T-helper 2 cell treated with Interferon-gamma antibody and Interleukin-4, amounts not matched to agents 100 ng/mL and 5 ng/mL, for 36 hours (primary cell): ENCODE measurements at places on chromosomes 12 and 14. TPM values are rescaled to one million over a fixed set of nuclear protein-coding genes. Genes with fewer than 3 reads are reported as not detected.

Gene MAP3K9
- 5.6 and 5.7 TPM in 2 replicates for total RNA-seq

Gene GDF3
- total RNA-seq, result not detected in 2 replicates

Gene OTUB2
- total RNA-seq, result 3.0 and 3.2 TPM in 2 replicates

Gene RPGRIP1
- 0.16 TPM in 1 of 2 replicates, not detected in the other for total RNA-seq

Gene NYNRIN
- total RNA-seq, result 0.14 TPM in 2 replicates

Gene TMEM119
- 0.30 and 0.41 TPM in 2 replicates for total RNA-seq
